ENCODE measurements at places on chromosomes 2 and 18. TPM values are rescaled to one million over a fixed set of nuclear protein-coding genes. Genes with fewer than 3 reads are reported as not detected.

Gene ESCO1
- 19.6 TPM for total RNA-seq

Gene POLE4
- total RNA-seq: 25.6 TPM

Gene ASB18
- total RNA-seq: not detected

Gene ADD2
- 0.15 TPM for total RNA-seq

Gene PFN4
- not detected for total RNA-seq

Gene MGAT5
- 34.0 TPM for total RNA-seq

Gene MRPS5
- total RNA-seq: 70.6 TPM

Gene PLEK
- total RNA-seq: 0.22 TPM

Gene SERPINB10
- total RNA-seq: not detected

Gene PLGLB2
- total RNA-seq: 0.91 TPM

Gene ERBB4
- total RNA-seq: 0.10 TPM

Gene GPR75
- total RNA-seq: 1.2 TPM

Gene NEB
- 0.34 TPM for total RNA-seq

Gene SCN2A
- total RNA-seq: 0.25 TPM

Gene SULT1C4
- total RNA-seq: not detected

Gene SEC11C
- 42.2 TPM for total RNA-seq
